ENCODE measurements at places on chromosomes 1 and 21. TPM values are rescaled to one million over a fixed set of nuclear protein-coding genes. Genes with fewer than 3 reads are reported as not detected.

EBNA1BP2 gene
- 99.3 TPM for total RNA-seq

CPLANE2 gene
- total RNA-seq: 5.6 TPM

PTAFR gene
- 2.7 TPM for total RNA-seq

FMO4 gene
- 5.7 TPM for total RNA-seq

PPFIA4 gene
- total RNA-seq: 0.42 TPM

- DNase-seq: no peak
Observed at GRCh38 chr1:115288591-115289198, 49.4 kb downstream of the NGF start.

DNA sequence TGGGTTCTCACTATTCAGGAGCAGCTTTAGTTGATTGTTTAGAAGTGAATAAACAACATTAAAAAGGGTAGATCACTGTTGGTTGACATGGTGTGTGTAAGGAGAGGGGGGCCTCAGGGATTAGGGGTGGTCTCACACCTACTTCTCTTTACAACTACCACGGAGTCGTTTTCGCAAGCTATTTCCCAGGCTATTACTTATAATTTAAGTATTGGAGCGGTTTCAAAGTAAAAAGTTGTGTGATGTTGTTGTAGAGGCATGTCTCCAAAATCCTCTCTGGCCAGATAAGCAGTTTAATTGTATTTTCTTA is 1.3 kb downstream of the GPSM2 start:
- no peak for DNase-seq

DNA sequence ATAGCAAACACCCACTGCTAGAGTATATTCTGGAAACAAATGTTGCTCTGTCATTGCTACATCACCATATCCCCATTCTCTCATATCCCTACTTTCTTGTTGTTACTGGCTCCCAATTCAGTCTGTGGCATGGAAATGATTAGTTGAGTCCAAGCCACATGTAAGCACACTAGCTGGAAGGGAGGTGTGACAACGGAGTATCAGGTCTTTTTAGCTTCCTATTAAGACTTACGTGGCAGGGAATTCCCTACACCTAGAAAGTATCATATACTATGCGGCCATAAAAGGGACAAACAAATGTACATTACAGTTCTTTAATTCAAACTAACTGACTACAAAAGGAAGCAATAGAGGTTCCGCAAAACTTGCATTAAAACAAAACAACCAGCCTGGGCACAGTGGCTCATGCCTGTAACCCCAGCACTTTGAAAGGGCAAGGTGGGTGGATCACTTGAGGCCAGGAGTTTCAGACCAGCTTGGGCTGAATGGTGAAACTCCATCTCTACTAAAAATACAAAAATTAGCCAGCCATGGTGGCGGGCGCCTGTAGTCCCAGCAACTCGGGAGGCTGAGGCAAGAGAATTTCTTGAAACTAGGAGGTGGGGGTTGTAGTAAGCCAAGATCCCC is 48.6 kb downstream of the INTS7 start:
- no peak for DNase-seq

DNA sequence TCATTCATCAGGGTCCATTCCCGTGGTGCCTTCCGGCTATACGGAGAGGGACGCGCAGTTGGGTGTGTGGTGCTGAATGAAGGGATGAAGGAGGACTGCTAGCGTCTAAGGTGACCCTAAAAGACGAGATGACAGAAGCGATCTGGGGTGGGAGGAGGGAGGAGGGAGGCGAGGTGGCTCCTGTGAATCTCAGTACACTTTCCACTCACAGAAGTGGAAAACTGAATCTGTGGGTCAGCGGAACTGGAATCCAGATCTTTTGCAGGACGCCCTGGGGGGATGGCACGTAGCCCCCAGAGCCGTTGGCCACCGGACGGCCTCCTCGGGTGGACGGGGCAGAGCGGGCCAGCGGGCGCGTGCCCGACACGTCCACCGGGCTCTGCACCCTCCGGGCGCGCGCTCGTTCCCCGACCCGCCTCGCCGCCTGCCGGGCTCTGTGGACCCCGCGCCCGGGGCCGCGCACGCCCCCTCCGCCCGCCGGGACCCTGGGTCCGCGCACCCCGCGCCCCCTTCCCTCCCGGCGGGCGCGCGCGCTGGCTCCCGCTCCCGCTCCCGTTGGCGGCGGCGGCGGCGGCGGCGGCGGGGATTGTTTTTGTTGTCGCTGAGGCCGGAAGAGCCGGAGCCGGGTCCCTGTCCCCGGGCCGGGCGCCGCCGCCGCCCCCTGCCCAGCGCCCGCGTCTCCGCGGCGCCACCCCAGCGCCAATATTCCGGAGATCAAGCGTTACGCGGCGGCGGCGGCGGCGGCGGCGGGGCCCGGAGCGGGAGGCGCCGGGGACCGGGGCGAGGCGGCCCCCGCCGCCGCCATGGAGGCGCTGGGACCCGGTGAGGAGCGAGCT is at the start of gene AGO4:
AGO4 (plus strand) TSS at position 403 of the 836 bp plus-strand sequence; CDS start at position 804, 401 bp downstream.
- DNase-seq: no peak

GRCh38 chr1:31596737-31597097 is 20.4 kb downstream of the TINAGL1 start:
- no peak for DNase-seq

- no peak for DNase-seq
Observed at GRCh38 chr1:18531503-18531845, 50.7 kb downstream of the KLHDC7A start.

GRCh38 chr1:245599371-245600174 is 444.8 kb downstream of the KIF26B start:
- DNase-seq: no peak

Measured in esophagus squamous epithelium (tissue), 5 donors.